ENCODE measurements at places on chromosomes 5 and 9. TPM values are rescaled to one million over a fixed set of nuclear protein-coding genes. Genes with fewer than 3 reads are reported as not detected.

- no peak for DNase-seq
Observed at GRCh38 chr5:43571237-43571636, 14.4 kb upstream of the PAIP1 start.

GRCh38 chr9:36031774-36032555 lies 4.7 kb upstream of the RECK start:
- DNase-seq: no peak

NEURL1B gene
- 13.5 TPM for polyA plus RNA-seq

DNA sequence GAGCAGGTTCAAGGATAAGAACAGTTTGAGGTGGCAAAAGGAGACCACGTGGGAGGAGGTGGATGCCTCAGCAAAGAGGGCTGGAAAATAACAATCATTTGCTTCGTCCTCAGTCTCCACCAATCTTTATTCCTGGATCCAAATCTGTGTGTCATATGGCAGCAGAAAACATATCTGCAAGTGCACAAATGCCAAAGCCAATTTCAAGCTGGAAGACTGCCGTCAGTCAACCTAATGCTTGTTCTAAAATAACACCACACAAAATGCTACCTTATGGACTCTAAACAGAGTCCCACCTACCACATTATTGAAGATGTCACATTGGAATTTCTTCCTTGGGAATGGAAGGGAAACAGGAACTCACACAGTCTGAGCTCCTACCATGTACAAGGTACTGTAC lies 129.1 kb downstream of the CDK5RAP2 start:
- DNase-seq: no peak

Data from large intestine (tissue), 12 donors.